CD4-positive, CD25-positive, alpha-beta regulatory T cell (primary cell): ENCODE measurements at places on chromosomes 7 and 10.

DNA sequence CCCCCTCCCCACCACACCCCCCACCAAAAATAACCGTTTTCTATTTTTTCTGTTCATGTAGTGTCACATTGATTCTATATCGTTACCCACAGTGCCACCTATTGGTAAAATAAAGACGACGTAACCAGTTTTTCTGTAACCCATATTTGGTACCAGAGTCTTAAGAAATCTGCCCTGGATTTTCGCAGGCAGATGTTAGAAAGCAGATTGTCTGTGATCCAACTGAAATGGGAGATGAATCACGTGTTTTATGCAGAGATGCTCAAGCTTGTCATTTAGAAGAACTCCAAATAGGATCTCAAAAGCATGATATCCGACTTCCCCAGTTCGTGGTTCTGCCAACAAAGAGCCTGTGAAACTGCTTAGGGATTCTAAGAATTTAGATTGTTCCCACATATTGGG, 261.1 kb upstream of the CSTF2T start:
- peak; percentile 34 for DNase-seq

DNA sequence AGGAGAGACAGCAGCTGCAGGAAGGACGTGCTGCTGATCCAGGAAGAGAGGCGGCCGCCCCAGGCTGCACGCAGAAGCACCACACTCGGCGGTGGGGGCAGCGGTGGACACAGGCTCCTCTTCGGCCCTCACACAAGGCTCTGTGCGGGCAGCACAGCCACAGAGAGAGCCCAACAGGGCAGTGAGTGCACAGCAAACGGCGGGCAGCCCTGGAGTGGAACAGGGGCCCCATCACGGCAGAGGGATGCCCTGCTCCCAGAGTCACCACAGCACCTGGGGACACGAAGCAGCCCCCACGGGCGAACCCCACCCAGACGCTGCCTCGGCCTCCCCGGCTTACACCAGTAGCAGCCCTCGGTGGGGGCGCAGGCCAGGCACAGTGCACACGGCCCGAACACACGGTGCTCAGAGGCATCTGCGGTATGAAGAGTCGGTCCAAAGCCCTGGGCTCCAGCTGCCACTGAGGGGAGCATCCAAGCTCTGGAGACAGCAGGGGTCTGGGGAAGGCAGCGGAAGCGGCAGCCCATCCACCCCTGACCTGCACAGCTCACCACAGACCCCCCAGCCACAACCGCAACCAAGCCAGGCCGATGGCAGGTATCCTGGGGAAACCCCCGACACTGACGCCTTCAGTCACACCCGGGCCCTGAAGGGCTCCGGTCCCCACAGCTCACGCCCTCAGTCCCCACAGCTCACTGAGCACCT, 16.8 kb downstream of the NUDT1 start:
- no peak for DNase-seq

DNA sequence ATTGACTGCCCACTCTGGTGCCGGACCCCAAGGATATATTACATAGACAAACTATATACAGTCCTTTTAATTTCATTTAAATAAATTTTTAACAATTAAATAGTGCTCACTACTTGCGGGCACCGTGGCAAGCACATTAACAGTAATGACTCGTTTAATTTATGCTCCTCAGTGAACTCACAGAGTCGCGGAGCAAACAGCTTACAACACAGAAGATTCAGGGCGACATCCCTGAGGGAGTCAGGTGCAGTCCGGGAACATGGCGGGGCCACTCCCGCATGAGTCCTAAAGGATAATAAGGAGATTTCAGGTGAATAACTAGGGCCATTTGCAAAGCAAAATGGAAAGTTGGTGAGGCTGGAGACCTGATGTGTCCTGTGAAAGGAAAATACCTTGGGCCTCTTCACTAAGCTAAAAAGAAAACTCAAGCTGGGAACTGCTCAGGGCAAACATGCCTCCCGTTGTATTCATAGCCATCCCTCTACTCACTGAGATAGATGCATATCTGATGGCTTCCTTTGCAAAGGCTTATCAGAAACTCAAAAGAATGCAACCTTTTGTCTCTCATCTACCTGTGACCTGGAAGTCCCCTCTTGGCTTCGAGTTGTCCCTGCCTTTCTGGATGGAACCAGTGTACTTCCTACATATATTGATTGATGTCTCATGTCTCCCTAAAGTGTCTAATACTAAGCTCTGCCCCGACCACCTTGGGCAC, 125.6 kb downstream of the KLF6 start:
- no peak for DNase-seq

GRCh38 chr7:74029991-74030415, 2.0 kb downstream of the ELN start:
- no peak for DNase-seq

GRCh38 chr7:91847231-91847630, 33.3 kb downstream of the MTERF1 start:
- DNase-seq = no peak

DNA sequence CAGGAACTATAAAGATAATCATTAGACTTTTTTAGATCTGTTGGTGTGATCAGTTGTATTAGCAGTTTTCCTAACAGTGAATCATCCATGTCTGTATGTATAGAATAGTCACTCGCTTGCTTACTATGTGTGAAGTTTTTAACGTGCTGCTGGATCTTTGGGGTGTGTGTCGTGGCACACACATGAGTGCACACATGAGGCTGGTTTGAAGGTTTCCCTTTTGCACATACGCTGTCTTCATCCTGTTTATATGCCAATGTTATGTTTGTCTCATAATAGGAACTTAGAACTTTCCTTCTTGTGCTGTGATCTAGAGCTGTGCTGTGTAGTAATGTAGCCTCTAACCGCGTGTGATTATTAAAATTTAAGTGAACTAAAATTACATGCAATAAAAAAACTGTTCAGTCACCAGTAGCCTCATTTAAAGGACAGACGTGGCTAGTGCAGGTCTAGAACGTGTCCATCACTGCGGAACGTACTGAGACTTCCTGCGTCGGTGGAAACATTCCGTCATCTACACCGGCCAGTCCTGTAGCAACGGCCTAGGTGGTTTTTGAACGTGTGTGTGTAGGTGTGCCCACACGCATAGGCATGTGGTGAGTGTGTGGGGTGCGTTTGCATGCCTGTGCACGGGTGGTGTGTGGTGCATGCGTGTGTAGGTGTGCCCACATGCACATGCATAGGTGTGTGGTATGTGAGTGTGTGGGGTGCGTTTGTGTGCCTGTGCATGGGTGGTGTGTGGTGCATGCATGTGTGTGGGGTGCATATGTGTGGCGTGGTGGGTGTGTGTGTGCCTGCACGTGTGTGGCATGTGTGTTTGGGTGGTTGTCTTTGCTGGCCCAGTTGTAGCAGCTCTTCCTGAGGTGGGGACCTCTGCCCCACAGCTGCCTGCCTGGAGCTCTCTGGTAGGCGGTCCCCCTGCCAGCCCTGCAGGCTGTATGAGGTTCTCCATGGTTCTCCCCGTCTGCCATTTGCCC, 56.6 kb downstream of the INPP5A start:
- DNase-seq = no peak

GRCh38 chr10:93392121-93392520, 90.0 kb downstream of the MYOF start:
- DNase-seq = no peak

- no peak for DNase-seq
Measured at GRCh38 chr10:8956400-8956799, 901.9 kb downstream of the GATA3 start.

DNA sequence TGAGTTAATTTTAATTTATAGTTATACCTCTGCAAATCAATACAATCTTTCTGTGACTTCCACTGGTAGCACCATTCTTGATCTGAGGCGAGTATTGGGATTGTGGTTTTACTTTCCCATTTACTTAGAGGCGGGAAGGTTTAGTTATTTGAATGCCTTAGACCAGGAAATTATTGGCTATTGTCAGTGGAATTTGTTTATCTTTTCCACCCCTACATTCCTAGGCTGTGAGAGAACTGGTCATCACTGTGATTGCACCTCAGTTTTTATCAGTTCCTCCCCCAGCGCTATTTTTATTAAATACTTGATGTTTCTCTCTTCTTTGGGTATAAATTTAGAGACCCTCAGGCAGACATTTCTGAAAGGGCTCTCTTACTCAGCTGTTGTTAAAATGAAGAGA, 29.9 kb downstream of the CDK14 start:
- DNase-seq = no peak

GRCh38 chr7:127713758-127714157, 61.8 kb downstream of the SND1 start:
- no peak for DNase-seq

GRCh38 chr7:151232917-151233701, 826 bp downstream of the CHPF2 start:
- peak; percentile 70 for DNase-seq

GRCh38 chr10:77398986-77399755, 238.4 kb downstream of the KCNMA1 start:
- DNase-seq = no peak

GRCh38 chr7:99422186-99422585, 13.4 kb downstream of the BUD31 start:
- no peak for DNase-seq

DNA sequence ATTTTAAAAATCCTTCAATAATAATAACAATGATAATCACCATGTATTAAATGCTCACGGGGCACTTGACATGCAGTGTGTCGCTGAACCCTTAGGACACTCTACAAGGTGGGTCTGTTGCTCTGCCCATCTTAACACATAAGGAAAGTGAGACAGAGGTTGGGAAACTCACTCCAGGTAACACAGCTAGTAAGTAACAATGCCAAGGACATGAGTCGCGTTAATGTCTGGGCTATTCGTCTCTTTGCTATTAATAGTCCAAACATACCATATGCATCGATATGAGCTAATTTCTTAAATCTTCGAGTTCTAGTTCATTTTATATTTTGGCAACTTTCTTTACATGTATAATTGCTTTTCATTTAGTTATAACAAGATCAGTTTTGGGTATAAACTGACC, 79.5 kb downstream of the BEND7 start:
- no peak for DNase-seq

GRCh38 chr7:137306748-137307147, 36.8 kb downstream of the PTN start:
- DNase-seq = no peak

DNA sequence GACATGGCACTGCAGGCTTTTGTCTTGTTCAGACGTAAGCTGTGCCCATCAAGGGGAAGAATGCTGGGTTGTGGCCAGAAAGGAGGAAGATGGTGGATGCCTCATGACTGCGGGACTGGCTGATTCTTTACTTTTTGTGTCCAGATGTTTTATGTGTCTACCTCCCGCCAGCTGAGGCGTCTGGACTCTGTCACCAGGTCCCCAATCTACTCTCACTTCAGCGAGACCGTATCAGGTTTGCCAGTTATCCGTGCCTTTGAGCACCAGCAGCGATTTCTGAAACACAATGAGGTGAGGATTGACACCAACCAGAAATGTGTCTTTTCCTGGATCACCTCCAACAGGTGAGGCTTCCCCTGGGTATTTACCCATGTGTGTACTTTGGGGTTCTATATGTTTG, 53.5 kb downstream of the ABCC2 start:
- no peak for DNase-seq

DNA sequence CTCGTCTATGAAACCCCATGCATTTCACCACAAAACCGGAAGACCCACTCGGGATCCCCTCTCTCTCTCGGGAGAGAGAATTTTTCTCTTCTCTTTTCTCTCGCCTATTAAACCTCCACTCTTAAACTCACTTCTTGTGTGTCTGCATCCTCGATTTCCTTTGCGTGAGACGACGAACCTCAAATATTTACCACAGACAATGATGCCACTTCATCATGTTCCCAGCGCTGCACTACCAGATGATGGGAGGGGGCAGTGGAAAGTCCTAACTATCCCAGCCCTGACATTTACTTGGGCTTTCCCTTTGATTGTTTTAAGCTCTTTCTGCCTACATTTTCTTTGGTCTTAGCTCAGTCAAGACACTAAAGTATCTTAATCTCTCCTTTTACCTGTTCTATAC, 906.7 kb downstream of the GRID1 start:
- DNase-seq = no peak

GRCh38 chr7:76047305-76047810, 442 bp downstream of the STYXL1 start:
- no peak for DNase-seq

DNA sequence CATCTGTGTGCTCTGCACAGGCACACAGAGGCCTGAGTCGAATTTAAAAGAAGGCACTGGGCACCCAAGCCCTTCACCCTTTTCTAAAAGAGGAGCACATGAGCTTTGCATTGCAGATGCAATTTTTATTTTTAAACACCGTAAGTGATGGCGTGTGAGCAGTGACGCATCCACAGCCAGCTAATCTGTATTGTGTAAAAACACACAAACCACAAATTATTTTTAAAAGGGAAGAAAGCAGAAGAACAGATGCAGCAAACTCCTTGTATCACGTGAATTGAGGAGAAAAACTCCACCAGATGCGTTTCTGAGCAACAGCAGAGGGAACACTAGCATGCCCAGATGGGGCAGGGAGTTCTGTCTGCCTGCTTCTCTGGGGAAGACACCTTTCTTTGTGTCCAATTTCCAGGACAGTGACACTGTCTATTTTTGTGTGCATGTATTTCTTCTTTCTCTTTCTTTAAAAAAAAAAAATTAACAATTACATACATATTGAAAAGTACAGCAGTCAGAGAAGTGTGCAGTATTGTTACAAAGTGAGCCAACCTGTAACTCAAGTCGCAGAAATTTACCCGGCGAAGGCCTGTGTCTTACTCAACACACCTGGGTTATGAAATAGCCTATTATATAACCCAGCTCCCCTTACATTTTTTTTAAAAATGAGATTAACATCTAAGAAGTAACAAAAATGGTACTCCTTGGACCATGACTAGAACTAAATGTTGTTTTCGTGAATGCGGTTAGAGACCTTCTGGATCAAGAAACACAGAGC, 39.2 kb downstream of the EEPD1 start:
- no peak for DNase-seq

- DNase-seq = no peak
Measured at GRCh38 chr7:65937296-65937695, 44.7 kb downstream of the GUSB start.

DNA sequence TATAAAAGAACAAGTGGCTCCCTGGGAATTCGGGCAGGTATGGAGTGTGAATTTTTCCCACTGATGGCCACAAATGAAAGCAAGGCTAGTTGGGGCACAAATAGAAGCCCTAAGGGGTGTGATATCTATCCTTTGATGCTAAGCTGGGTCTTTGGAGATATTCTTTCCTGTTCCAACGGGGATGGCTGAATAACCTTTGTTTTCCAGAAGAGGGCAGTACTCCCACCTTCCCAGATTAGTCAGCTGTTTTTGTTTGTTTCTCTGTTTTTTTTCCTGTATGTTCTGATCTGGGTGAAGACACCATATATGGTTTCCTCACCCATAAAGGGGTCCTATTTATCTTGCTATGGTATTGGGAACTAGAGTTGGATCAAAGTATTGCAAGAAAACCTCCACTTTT, 947.7 kb upstream of the SORCS1 start:
- no peak for DNase-seq

DNA sequence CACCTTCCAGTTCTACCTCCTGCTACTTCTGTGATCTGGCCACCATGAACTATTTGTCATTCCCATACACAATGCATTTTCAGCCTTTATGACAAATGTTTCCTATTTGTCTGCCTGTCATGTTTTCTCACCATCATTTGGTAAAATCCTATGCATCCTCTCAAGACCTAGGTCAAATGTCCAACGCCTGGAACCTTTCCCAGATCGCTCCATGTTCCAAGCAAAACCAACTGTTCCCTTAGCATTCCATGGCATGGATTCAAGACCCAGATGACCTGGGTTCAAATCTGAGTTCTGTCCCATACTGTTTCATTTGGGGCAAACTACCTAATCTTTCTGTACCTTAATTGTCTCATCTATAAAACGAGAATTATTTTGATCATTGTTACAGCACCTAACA, 98.9 kb downstream of the USP6NL start:
- no peak for DNase-seq

- DNase-seq = no peak
Measured at GRCh38 chr7:12957487-12957886, 270.1 kb downstream of the ARL4A start.

GRCh38 chr10:104127411-104127810, 5.4 kb downstream of the SFR1 start:
- no peak for DNase-seq
